ENCODE measurements at places on chromosomes 7 and 10.

DNA sequence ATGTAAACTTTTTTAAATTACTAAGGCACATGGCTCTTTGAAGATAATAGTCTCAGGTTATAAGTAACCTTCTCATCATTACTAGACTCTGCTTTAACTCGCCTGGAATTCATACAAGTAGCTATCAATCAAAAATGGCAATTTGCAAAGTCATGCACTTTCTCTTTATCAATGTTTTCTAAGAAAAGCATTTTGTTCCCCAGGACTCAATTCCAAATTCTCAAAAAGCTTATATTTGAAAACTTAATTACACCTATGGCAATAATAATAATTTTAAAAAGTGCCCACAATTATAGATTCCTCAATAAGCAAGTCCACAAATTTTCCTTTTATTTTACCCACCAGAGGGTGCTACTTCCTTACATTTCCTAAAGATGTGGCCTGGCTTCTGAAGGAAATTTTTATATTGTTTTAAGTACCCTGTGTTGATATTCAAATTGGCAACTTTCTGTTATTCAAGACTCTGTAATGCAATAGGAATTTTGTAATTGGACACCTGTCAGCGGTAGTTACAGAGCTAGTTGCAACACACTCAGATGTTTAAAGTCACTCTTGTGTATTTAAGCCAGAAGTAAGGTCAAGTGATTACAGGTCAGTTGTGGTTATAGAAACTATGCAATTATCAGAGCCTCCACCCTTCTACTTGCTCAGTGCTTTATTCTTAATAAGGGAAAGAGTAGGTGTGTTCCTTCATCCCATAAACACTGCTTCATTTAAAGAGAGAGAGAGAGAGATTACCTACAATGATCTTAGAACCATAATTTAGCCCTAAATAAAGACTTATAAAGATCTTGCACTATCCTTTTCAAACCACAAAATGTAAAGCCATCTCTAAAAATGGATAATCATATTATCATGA, 47.1 kb upstream of the HYAL4 start:
- peak; percentile 43 for DNase-seq

DNA sequence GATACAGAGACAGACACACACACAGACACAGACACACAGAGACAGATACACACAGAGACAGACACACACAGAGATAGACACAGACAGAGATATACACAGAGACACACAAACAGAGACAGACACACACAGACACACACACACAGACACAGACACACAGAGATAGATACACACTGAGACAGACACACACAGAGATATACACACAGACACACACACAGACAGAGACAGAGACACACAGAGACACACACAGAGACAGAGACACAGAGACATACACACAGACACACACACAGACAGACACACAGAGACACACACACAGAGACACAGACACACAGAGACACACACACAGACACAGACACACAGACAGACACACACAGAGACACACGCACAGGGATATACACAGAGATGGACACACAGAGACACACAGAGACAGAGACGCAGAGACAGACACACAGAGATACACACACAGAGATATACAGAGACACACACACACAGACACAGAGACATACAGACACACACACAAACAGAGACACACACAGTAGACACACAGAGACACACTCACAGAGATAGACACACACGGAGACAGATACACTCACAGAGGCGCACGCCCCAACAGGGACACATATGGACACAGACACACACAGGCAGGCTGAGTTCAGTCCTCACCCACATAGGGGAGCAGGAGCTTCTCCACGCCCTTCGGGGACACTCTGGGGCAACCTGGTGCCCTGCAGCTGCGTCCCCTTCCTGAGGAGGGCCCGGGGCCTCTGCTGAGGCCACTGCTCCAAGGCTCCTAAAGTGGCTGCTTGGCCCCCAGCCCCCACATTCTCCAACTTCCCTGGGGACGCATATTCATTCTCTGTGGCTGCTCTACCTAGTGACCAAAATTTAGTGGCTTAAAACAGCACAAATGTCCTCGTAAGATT, 10.3 kb upstream of the PPP2R2D start:
- DNase-seq = no peak

DNA sequence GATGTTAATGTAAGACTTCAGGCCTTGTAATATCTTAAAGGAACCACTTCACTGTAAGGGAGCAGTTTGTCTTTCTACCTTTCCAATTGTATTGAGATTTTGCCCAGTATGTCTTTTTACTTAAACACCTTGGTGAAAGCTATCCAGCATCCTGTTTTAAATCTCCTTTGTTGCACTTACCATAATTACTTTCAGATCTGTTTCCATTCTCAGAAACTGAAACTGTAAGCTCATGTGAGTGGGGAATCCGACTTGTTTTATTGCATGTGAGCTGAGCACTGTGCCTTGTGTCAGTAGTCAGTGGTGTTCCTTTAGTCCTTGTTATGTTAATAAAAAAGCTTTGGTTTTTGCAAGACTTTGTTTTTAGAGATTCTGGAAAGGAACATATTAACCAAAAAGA, 42.2 kb downstream of the BMPR1A start:
- DNase-seq = no peak

- DNase-seq = no peak
These were observed 6.8 kb downstream of the RSBN1L start for GRCh38 chr7:77702968-77703472.

- DNase-seq = no peak
These were observed 300.6 kb downstream of the DNAJB6 start for GRCh38 chr7:157637216-157637949.

GRCh38 chr10:6476989-6477388, 103.1 kb downstream of the PRKCQ start:
- DNase-seq = no peak

DNA sequence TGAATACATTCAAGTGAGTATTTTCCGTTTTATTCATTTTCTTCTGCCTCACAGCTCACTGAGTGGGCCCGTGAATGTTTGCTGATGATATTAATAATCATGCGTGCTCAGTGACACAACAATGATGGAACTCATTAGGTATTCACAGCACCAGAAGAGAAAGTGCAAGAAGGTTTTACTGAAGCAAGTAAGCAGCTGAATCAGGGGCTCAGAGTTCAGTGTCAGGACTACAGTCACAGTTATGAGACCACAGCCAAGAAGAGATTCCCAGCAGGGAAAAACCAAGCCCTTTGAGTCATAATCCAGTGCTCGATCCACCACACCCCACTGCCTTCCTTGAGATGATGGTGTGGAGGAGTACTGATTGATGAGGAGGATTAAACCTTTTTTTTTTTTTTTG, 247.4 kb downstream of the KIAA1217 start:
- DNase-seq = no peak

DNA sequence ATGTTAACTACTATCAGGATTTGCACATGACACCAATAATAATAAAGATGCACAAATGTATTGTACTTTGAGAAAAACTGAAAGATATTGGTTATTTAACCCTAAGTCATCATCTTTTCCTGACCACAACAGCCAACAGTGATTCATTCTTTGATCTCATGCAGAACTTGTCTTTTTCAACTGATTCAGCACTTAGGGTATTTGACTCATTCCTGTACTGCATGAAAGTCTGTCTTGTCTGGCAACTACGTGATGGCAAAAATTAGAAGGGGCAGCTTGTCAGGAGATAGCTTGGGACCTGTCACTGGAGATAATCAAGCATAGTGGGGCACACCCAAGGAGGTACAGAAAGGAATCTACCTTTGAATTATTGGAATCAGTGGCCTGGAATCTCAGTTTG, 77.8 kb upstream of the LRRC17 start:
- no peak for DNase-seq
